ENCODE measurements at places on chromosomes 7 and 10. TPM values are rescaled to one million over a fixed set of nuclear protein-coding genes. Genes with fewer than 3 reads are reported as not detected.

FGFBP3 gene
- total RNA-seq = 2.6 TPM

GPER1 gene
- total RNA-seq = 2.0 TPM

GIMAP1 gene
- total RNA-seq = not detected

MBLAC1 gene
- 3.0 TPM for total RNA-seq

ZNF22 gene
- total RNA-seq = 6.1 TPM

HNRNPA2B1 gene
- total RNA-seq = 1,451 TPM

COBL gene
- total RNA-seq = 4.1 TPM

EIF5AL1 gene
- total RNA-seq = 2.2 TPM

SPDYE1 gene
- not detected for total RNA-seq

TRIL gene
- total RNA-seq = not detected

LIPF gene
- total RNA-seq = not detected

TYW1B gene
- total RNA-seq = 2.8 TPM

CPA2 gene
- 0.11 TPM for total RNA-seq

LRRC4 gene
- total RNA-seq = not detected

SVIL gene
- 24.7 TPM for total RNA-seq

MACC1 gene
- total RNA-seq = not detected

MEOX2 gene
- not detected for total RNA-seq

MYL10 gene
- total RNA-seq = not detected

STOX1 gene
- total RNA-seq = 0.73 TPM

C10orf143 gene
- 0.86 TPM for total RNA-seq

NSMCE4A gene
- total RNA-seq = 56.9 TPM

Data from A549 treated with AZD2906 at 1 μM for 4 hours (cell line).